IgD-negative memory B cell (primary cell): ENCODE measurements at places on chromosomes 6 and 20. TPM values are rescaled to one million over a fixed set of nuclear protein-coding genes. Genes with fewer than 3 reads are reported as not detected.

FLRT3 gene
- polyA plus RNA-seq: not detected

ADGRG6 gene
- polyA plus RNA-seq: not detected

CTCFL gene
- polyA plus RNA-seq: not detected

ROS1 gene
- not detected for polyA plus RNA-seq

TFAP2D gene
- not detected for polyA plus RNA-seq

OR2J3 gene
- not detected for polyA plus RNA-seq

TUBB1 gene
- polyA plus RNA-seq: 7.8 TPM

TCF21 gene
- not detected for polyA plus RNA-seq

AVP gene
- not detected for polyA plus RNA-seq

MAS1 gene
- not detected for polyA plus RNA-seq

INSM1 gene
- polyA plus RNA-seq: not detected

SLC29A1 gene
- 5.4 TPM for polyA plus RNA-seq

HSPA12B gene
- polyA plus RNA-seq: not detected

FOXQ1 gene
- not detected for polyA plus RNA-seq

DNMT3B gene
- polyA plus RNA-seq: not detected

TFAP2B gene
- not detected for polyA plus RNA-seq

STX11 gene
- 11.5 TPM for polyA plus RNA-seq

TMEM217 gene
- polyA plus RNA-seq: not detected

UBE2C gene
- 0.46 TPM for polyA plus RNA-seq

KCNK15 gene
- polyA plus RNA-seq: not detected

GUCA1A gene
- polyA plus RNA-seq: not detected

CEP162 gene
- 7.1 TPM for polyA plus RNA-seq

PRSS16 gene
- polyA plus RNA-seq: 3.2 TPM

CD24 gene
- polyA plus RNA-seq: 261 TPM

TNFAIP3 gene
- polyA plus RNA-seq: 40.7 TPM

MOXD1 gene
- 9.0 TPM for polyA plus RNA-seq

SLC35D3 gene
- polyA plus RNA-seq: not detected

LZTS3 gene
- polyA plus RNA-seq: 0.45 TPM

ARMH2 gene
- 0.50 TPM for polyA plus RNA-seq

APOBEC2 gene
- 0.33 TPM for polyA plus RNA-seq

ATP6V1G2 gene
- 0.53 TPM for polyA plus RNA-seq

PARD6B gene
- polyA plus RNA-seq: 0.70 TPM

ADAM33 gene
- polyA plus RNA-seq: not detected

FGD2 gene
- 99.8 TPM for polyA plus RNA-seq

THEMIS gene
- polyA plus RNA-seq: 2.3 TPM

KCNK17 gene
- not detected for polyA plus RNA-seq
